ENCODE measurements at places on chromosomes 7 and 10. TPM values are rescaled to one million over a fixed set of nuclear protein-coding genes. Genes with fewer than 3 reads are reported as not detected.

Gene CHST3
- total RNA-seq: 27.0 TPM

Gene GSDME
- total RNA-seq: 76.8 TPM

Gene MYL7
- total RNA-seq: not detected

Gene VWA2
- 2.5 TPM for total RNA-seq

Gene MORN4
- total RNA-seq: 11.7 TPM

Gene AKR1C8
- not detected for total RNA-seq

Gene ERLIN1
- 44.3 TPM for total RNA-seq

Gene FAM237B
- total RNA-seq: not detected

Gene NPY4R2
- not detected for total RNA-seq

Gene TWIST1
- total RNA-seq: 2.3 TPM

Gene GIMAP1
- total RNA-seq: not detected

Gene GIMAP6
- total RNA-seq: not detected

Gene VSTM4
- under 0.01 TPM for total RNA-seq

Gene C10orf105
- under 0.01 TPM for total RNA-seq

Gene TEX47
- total RNA-seq: not detected

Gene PLXNA4
- total RNA-seq: not detected

Gene PRSS37
- not detected for total RNA-seq

Gene SFR1
- 5.8 TPM for total RNA-seq

Gene TSPAN14
- 47.8 TPM for total RNA-seq

Gene TMEM196
- not detected for total RNA-seq

Gene ARHGEF5
- 43.9 TPM for total RNA-seq

Gene DYDC2
- not detected for total RNA-seq

Gene SPACDR
- not detected for total RNA-seq

Gene PTPRE
- total RNA-seq: 44.2 TPM

Gene C10orf143
- 1.3 TPM for total RNA-seq

Gene CRPPA
- 1.0 TPM for total RNA-seq

Gene MXI1
- 29.1 TPM for total RNA-seq

Gene TYW1
- total RNA-seq: 12.7 TPM

Gene EBLN1
- not detected for total RNA-seq

Gene C10orf71
- total RNA-seq: not detected

Gene UNC5B
- total RNA-seq: 15.0 TPM

Gene ACTA2
- total RNA-seq: 341 TPM

Gene ZNF511
- total RNA-seq: 39.7 TPM

Gene CUZD1
- total RNA-seq: 1.3 TPM

Gene ARHGEF35
- 15.7 TPM for total RNA-seq

Gene LMBR1
- total RNA-seq: 65.7 TPM

Gene GNAI1
- 47.1 TPM for total RNA-seq

Gene FFAR4
- total RNA-seq: not detected

Gene NPC1L1
- not detected for total RNA-seq

Gene TSPAN12
- 3.2 TPM for total RNA-seq

Gene C7orf57
- total RNA-seq: 0.67 TPM

Gene MRLN
- not detected for total RNA-seq

Gene STMP1
- 19.5 TPM for total RNA-seq

Gene SGCE
- 52.6 TPM for total RNA-seq

Gene TMEM176B
- not detected for total RNA-seq

Gene EIF3A
- 115 TPM for total RNA-seq

Gene FAM25A
- total RNA-seq: 6.8 TPM

Gene TUBGCP2
- total RNA-seq: 59.3 TPM

Measured in mammary epithelial cell (primary cell).